ENCODE measurements at places on chromosomes 6 and 20. TPM values are rescaled to one million over a fixed set of nuclear protein-coding genes. Genes with fewer than 3 reads are reported as not detected.

CLDN20 gene
- not detected for total RNA-seq

BPIFB1 gene
- not detected for total RNA-seq

ALDH8A1 gene
- total RNA-seq, result 0.26 TPM

RIN2 gene
- total RNA-seq, result 20.4 TPM

KLHDC3 gene
- 44.6 TPM for total RNA-seq

TRAPPC3L gene
- not detected for total RNA-seq

HLA-DRB5 gene
- 19.8 TPM for total RNA-seq

PDSS2 gene
- total RNA-seq, result 6.2 TPM

All from body of pancreas (tissue), 4 donors.